WTC11 (cell line): ENCODE measurements at places on chromosomes 13 and 19. TPM values are rescaled to one million over a fixed set of nuclear protein-coding genes. Genes with fewer than 3 reads are reported as not detected.

Gene ZNF546
- total RNA-seq, result 1.1 to 2.1 TPM (median 1.1 TPM) in 3 replicates

DNA sequence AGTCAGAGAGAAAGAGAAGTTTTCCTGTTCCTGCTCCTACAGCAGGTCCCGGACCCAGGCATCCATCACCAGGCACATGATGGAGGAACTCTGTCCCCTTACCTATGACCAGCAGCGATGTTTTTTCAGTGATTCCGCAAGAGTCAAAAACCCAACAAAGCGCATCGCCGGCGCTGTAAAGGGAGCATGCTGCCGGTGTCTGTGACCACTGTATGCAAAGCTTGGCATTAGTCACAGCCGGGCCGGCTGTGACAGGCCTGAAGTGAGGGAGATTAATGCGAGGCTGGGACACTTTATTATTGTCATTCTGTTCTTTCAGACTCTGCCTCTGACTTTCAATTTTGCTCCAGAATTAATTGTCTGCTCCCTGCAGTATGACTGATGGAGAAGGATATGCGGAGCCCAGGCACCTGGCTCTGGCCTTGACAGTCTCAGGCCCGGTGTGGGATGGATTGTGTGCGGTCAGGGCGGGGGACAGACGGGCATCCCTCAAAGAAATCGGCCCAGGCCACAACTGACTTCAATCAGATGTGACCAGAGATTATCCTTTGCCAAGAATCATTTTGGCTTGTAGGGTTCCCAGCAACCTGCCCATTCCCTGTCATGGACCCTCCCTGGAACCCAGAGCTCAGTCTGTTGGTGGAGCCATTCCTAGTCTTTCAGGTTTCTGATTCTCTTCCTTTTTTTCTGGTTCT, 462.0 kb upstream of the ZNF507 start:
- H3K27ac ChIP-seq, result no peak overlapping the region
- no peak for DNase-seq
- H3K4me3 ChIP-seq, result no peak overlapping the region
- peaks cover 11% of the 10 kb centered on the region for H3K4me1 ChIP-seq

DNA sequence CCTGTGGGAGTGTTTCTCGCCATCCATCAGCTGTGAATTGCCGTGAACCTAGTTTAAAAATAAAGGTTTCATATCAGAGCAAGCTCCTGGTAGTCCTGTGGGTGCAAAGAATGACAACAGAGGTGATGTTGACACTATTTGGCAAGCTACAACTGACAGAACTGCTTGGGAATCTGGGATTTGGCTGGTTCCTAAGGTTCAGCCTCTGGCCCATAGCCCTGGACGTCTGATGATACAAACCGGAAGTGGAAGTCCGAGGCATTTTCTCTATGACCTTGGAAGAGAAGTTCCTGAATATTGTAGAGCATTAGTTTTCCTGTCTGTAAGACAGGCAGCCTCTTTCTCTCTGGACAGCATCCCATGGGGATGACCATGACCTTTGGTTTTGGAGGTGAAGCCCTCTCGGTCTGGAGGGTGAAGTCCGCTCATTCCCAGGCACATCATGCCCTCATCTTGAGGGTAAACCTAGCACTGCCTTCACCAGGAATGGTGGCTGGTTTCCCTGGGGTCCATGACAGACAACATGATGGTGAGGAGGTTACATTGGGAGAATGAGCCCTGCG, 29.1 kb downstream of the GATAD2A start:
- H3K27ac ChIP-seq, result no peak overlapping the region; the same call in 1 of the 2 replicates
- DNase-seq, result no peak
- H3K27me3 ChIP-seq, result no peaks in the 10 kb centered on the region
- no peak overlapping the region for H3K4me3 ChIP-seq
- peaks cover 21% of the 10 kb centered on the region for H3K4me1 ChIP-seq
- H3K36me3 ChIP-seq, result peaks cover 3% of the 10 kb centered on the region; the same call in 1 of the 2 replicates

DNA sequence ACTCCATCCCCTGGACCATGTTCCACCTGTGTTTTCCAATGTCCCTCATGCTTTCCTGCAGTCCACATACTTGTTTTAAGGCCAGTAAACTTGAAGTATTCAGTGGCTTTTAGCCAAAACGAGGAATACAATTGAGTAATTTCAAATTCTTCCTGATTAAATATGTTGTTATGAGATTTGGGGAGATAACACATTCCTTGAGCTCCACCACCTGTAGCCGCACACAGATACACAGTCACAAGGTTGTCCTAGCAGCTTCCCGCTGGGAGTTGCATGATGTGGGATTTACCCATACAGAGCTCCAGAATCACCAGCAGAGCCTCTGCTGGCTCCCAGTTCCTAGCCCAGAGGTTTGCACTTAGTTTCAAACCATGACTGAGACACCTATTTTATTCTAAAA, 53.6 kb upstream of the FRY start:
- H3K27me3 ChIP-seq, result no peaks in the 10 kb centered on the region
- H3K36me3 ChIP-seq, result no peaks in the 10 kb centered on the region
- H3K4me3 ChIP-seq, result no peak overlapping the region
- no peak for DNase-seq
- no peak overlapping the region for H3K27ac ChIP-seq

DNA sequence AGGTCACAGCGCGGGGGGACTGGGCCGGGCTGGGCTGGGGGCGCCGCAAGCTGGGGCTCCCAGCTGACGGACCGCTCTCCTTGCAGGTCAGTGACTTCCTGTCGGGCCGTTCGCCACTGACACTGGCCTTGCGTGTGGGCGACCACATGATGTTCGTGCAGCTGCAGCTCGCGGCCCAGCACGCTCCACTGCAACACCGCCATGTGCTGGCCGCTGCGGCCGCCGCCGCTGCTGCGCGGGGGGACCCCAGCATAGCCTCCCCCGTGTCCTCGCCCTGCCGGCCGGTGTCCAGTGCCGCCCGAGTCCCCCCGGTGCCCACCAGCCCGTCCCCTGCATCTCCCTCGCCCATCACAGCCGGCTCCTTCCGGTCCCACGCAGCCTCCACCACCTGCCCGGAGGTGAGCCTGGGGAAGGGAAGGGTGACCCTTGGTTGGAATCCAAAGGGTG, 5.7 kb downstream of the MIDN start:
- no peaks in the 10 kb centered on the region for H3K27me3 ChIP-seq
- DNase-seq, result no peak
- H3K27ac ChIP-seq, result no peak overlapping the region
- peaks cover 22% of the 10 kb centered on the region for H3K4me1 ChIP-seq
- H3K36me3 ChIP-seq, result peaks cover 38% of the 10 kb centered on the region
- no peak overlapping the region for H3K4me3 ChIP-seq

DNA sequence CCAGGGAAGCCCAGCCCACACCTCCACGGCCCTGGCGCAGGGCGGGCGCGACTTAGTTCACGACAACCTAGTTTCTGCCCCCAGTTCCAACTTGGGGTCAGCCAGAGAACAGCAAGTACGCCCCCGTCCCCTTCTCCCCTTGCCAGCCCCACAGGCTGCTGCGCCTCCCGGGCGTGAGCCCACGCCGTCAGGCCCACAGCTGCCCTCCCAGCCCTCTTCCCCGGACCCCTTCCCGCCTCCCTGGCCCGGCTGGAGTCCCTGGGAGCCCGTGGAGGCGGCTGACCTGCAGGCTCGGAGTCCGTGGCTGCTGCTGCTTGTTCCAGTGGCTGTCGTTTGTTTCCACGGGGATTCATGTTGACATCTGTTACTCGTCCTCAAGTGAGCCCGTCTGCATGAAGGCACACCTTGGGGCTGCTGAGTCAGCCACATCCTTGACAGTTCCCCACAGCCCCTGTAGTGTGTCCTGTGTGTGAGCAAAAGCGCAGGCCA, 86.0 kb downstream of the ATP11A start:
- DNase-seq, result no peak
- H3K4me1 ChIP-seq, result peaks cover 49% of the 10 kb centered on the region

GRCh38 chr19:41705393-41706174, 2.8 kb upstream of the CEACAM5 start:
- H3K36me3 ChIP-seq, result no peaks in the 10 kb centered on the region
- H3K27me3 ChIP-seq, result peaks cover 19% of the 10 kb centered on the region
- peak; percentile 77 for DNase-seq
- 0 out of 2 replicates have a peak, but pooled peaks cover 2% of the 10 kb centered on the region for H3K4me1 ChIP-seq
- no peak overlapping the region for H3K27ac ChIP-seq
- H3K4me3 ChIP-seq, result no peak overlapping the region

DNA sequence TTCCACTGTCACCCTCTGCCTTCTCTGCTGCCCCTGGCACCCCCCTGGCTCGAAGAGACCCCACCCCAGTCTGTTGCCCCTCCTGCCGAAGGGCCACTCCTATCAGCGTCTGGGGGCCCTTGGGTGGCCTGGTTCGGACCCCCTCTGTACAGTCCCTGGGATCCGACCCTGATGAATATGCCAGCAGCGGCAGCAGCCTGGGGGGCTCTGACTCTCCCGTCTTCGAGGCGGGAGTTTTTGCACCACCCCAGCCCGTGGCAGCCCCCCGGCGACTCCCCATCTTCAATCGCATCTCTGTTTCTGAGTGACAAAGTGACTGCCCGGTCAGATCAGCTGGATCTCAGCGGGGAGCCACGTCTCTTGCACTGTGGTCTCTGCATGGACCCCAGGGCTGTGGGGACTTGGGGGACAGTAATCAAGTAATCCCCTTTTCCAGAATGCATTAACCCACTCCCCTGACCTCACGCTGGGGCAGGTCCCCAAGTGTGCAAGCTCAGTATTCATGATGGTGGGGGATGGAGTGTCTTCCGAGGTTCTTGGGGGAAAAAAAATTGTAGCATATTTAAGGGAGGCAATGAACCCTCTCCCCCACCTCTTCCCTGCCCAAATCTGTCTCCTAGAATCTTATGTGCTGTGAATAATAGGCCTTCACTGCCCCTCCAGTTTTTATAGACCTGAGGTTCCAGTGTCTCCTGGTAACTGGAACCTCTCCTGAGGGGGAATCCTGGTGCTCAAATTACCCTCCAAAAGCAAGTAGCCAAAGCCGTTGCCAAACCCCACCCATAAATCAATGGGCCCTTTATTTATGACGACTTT, 2.0 kb downstream of the ZFP36 start:
- H3K27ac ChIP-seq, result peak overlapping the region; percentile 95
- no peak for DNase-seq
- H3K4me1 ChIP-seq, result peaks cover 48% of the 10 kb centered on the region
- H3K4me3 ChIP-seq, result peak overlapping the region; percentile 90
- no peaks in the 10 kb centered on the region for H3K27me3 ChIP-seq
- peaks cover 8% of the 10 kb centered on the region; the same call in 1 of the 2 replicates for H3K36me3 ChIP-seq

Gene KCNC3
- 8.5 to 10.1 TPM (median 10.0 TPM) in 3 replicates for total RNA-seq

Gene ATCAY
- total RNA-seq, result 21.1 to 23.5 TPM (median 21.3 TPM) in 3 replicates

DNA sequence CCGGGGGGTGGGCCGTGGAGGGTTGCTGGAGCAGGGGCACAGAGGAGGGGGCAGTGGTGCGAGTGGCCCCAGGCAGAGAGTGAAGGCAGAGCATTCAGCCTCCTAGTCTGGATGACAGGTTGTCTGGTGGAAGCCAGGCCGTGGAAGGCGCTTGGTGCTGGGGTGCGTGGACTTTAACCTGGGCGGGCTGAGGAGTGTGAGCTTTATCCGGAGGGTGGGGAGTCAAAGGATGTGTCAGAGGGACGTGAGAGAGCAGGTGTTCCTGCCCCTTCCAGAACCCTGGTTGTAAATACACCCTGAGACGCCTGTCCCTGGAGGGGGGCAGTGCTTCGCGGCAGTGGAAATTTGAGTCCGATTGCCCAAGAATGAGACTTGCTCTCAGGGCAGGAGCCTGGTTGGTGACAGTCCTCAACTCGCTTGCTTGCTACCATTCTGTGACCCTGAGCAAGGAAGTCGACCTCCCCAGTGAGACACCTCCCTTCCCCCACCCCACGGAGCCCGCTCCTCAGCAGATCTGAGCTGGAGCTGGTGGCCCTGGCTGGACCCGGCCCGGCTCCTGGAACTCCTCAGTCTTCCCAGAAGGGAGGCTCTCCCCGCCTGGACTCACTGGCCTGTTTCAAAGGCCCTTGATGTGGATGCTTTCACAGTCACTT, 2.3 kb downstream of the SPPL2B start:
- no peak for DNase-seq
- no peaks in the 10 kb centered on the region for H3K27me3 ChIP-seq
- H3K4me3 ChIP-seq, result peak overlapping the region; percentile 80
- peak overlapping the region; percentile 91 for H3K27ac ChIP-seq
- H3K36me3 ChIP-seq, result peaks cover 6% of the 10 kb centered on the region

GRCh38 chr19:2449019-2449418, 7.7 kb downstream of the LMNB2 start:
- no peak overlapping the region; the same call in 1 of the 2 replicates for H3K27ac ChIP-seq
- peaks cover 3% of the 10 kb centered on the region for H3K36me3 ChIP-seq
- no peak for DNase-seq

DNA sequence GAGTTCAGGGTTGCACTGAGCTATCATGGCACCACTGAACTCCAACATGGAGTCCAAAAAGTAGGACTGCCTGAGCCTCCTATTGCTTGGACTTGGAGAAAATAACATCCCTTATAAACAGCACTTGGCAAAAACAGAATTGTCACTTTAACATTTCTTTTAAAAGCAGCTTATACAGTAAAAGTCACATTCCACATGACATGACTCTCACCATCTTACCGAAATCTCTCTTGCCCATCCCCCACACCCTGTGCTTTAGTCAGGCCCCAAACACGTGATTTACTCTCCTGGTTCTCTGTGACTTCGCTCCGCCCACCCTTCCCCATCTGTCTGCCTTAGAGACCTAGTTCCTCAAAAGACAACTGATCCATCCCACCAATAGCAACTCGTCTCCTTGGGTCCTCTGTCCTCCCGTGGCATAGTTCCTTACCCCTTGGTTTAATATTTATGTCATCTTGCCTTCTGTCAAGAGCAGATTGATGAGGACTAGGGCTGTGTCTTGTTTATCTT, 4.6 kb downstream of the SAFB start:
- DNase-seq, result peak; percentile 26
- no peak overlapping the region for H3K4me3 ChIP-seq
- H3K27ac ChIP-seq, result peak overlapping the region; percentile 43
- peaks cover 51% of the 10 kb centered on the region for H3K36me3 ChIP-seq
- H3K4me1 ChIP-seq, result peaks cover 30% of the 10 kb centered on the region
- H3K27me3 ChIP-seq, result peaks cover 5% of the 10 kb centered on the region

- H3K27me3 ChIP-seq, result no peaks in the 10 kb centered on the region
- no peak overlapping the region for H3K4me3 ChIP-seq
- no peak overlapping the region for H3K27ac ChIP-seq
- H3K4me1 ChIP-seq, result peaks cover 61% of the 10 kb centered on the region
- peaks cover 34% of the 10 kb centered on the region for H3K36me3 ChIP-seq
These were observed 6.3 kb downstream of the ARGLU1 start for GRCh38 chr13:106561551-106562170.

GRCh38 chr19:2492870-2493269, 16.9 kb downstream of the GADD45B start:
- no peak for DNase-seq
- H3K4me1 ChIP-seq, result peaks cover 16% of the 10 kb centered on the region; the same call in 1 of the 2 replicates
- no peaks in the 10 kb centered on the region for H3K36me3 ChIP-seq
- no peak overlapping the region for H3K27ac ChIP-seq
- H3K27me3 ChIP-seq, result peaks cover 60% of the 10 kb centered on the region

Gene ITM2B
- 177 to 186 TPM (median 178 TPM) in 3 replicates for total RNA-seq

Gene ZNF541
- 0.07 to 0.09 TPM (median 0.09 TPM) in 3 replicates for total RNA-seq

- H3K27ac ChIP-seq, result no peak overlapping the region
- peaks cover 2% of the 10 kb centered on the region; the same call in 1 of the 2 replicates for H3K4me1 ChIP-seq
- DNase-seq, result no peak
- H3K27me3 ChIP-seq, result no peaks in the 10 kb centered on the region
- no peak overlapping the region for H3K4me3 ChIP-seq
These were observed 50.0 kb upstream of the DOCK9 start for GRCh38 chr13:99027661-99028425.

GRCh38 chr19:4588291-4588761, 28.8 kb upstream of the SEMA6B start:
- no peak overlapping the region for H3K27ac ChIP-seq
- no peak overlapping the region for H3K4me3 ChIP-seq
- peaks cover 56% of the 10 kb centered on the region for H3K27me3 ChIP-seq
- no peak for DNase-seq

Gene ZNF610
- total RNA-seq, result 4.4 to 8.5 TPM (median 6.6 TPM) in 3 replicates
